ENCODE measurements at places on chromosomes 3 and 15.

DNA sequence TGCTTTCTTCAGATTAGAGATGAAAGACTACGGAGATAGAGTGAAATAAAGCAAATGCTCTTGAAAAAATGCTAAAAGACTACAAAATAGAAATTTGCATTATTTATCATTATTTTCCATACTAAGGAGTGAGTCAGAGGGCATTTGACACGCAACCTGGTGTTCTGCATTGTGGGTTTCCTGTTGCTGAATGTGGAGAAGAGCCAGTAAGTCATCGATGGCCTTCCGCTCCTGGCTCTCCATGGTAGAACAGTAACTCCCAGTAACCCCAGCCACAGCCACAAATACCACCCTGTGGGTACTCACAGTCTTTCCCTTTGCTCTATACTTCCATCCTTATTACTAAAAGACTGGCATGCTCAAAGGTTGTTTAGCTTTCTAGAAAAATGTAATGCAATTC lies 61.5 kb downstream of the CGGBP1 start:
- DNase-seq, result peak; percentile 8

DNA sequence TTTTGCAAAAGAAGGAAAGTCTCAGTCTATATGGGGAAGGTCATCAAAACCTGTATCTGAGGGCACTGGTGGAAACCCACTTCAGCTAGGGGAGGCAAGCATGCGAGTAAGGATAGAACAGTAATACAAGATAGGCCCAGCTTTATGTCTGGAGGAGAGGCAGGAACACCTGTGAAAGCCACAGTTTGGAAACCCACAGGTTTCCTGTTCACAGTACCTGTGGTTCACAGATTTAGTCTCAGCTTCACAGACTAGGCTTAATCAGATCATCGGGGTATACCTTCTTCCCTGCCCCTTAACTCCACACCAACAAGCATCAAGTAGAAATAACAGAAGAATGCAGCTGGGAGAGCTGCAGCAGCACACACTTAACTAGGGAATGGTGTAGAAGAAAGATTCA lies 36.2 kb downstream of the C2CD4B start:
- no peak for DNase-seq

- no peak for DNase-seq
These were observed 49.7 kb downstream of the SEMA5B start for GRCh38 chr3:122977746-122978466.

GRCh38 chr15:83913034-83913632 lies 259.2 kb downstream of the ADAMTSL3 start:
- DNase-seq, result no peak

DNA sequence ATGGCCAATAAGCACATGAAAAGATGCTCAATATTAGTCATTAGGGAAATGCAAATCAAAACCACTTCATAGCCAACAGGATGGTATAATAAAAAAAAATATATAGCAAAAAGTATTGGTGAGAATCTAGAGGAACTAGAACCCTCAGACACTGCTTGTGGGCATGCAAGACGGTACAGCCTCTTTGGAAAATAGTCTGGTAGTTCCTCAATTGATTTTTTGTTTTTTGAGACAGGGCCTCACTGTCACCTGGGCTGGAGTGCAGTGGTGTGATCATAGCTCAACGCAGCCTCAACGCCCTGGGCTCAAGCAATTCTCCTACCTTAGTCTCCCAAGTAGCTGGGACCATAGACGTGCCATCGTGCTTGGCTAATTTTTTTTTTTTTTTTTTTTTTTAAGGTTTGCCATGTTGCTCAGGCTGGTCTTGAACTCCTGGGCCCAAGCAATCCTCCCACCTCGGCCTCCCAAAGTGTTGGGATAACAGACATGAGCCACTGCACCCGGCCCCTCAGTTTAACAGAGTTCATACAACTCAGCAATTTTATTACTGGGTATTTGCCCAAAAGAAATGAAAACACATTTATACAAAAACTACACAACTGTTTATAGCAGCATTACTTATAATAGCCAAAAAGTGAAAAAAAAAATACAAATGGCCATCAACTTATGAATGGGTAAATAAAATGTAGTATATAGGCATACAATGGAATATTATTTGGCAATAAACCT lies 5.1 kb downstream of the PRC1 start:
- no peak for DNase-seq

DNA sequence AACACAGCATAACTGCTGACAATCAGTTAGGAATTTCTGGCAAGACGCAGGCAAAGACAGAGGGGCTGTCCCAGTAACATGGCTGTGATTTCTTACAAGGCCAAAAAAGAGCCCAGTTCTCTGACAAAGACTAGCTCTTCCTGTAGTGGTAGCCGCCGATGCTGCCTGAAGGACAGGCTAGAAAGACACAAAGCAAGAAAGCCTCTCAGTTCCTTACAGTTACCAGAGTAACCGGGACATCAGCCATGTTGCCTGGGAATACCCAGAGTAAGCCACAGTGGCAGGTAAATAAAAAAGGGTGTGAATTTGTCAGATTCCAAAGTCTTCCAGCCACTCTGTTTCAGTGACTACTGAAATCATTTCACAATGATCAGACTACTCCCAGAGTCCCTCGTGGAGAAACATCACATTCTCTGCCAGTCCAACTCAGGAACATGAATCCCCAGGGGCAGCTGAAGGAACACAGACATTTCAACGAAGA lies 493.6 kb upstream of the ADAMTS9 start:
- no peak for DNase-seq

GRCh38 chr15:58037723-58038301 lies 27.7 kb downstream of the ALDH1A2 start:
- DNase-seq, result no peak

GRCh38 chr3:94127115-94127514 lies 64.3 kb downstream of the NSUN3 start:
- no peak for DNase-seq

- peak; percentile 4 for DNase-seq
These were observed 594 bp upstream of the ICE2 start for GRCh38 chr15:60479361-60480110.

DNA sequence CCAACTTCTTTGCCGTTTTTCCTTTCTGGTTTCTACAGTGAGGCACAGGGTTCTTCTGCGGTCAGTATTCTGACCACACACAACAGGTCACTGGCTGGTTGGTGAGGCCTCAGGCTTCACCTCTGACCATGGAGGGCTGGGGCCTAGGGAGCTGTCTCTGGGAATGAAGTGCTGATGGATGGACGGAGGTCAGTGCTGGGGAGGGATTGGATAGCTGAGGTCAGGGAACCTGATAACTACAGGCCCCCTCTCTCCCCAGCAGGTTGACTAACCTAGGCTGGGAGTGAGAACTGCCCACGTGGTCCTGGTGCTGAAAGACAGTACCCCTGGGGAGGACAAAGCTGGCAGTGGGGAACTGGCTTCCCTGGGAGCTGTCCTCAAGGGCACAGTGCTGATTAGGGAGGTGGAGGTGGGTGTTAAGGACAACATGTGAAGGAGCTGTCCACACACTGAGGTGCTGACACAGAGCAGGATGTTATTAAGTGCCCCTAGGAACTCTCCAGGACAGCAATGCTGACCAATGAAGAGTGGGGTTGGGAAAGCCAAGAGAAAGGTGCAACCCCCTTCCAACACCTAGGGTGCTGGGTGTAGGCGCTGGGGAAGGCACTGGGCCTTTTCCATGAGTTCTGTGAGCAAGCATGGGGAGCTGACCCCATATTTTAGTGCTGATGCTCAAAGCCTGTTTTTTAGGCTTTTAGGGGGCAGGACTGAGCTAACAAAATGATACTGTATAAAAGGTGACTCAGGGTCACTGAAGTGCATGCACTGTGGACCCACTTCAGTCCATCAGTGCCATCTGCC lies 45.2 kb downstream of the ATP2B2 start:
- peak; percentile 49 for DNase-seq

DNA sequence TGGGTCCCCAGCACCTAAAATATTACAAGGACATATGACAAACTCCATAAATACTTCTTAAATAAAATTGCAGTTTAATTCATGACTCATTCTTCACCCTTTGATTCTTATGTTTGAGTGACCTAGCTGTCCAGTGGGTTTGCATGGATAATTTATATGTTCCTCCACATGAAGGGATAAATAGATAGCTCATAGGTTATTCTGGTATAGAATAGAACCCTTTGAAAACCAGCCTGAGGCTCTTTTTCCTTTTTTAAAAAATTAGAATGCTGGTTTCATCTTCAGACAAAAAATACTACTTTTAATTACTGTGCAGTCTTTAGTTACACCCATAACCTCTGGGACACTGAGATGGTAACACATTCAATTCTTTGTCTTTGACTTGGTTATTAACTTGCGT lies 97.1 kb upstream of the SAMMSON start:
- no peak for DNase-seq

GRCh38 chr3:14405360-14406238 lies 3.2 kb downstream of the SLC6A6 start:
- no peak for DNase-seq

GRCh38 chr15:67822537-67823313 lies 2.6 kb upstream of the SKOR1 start:
- DNase-seq, result no peak

GRCh38 chr3:31927811-31928210 lies 53.3 kb downstream of the OSBPL10 start:
- no peak for DNase-seq

DNA sequence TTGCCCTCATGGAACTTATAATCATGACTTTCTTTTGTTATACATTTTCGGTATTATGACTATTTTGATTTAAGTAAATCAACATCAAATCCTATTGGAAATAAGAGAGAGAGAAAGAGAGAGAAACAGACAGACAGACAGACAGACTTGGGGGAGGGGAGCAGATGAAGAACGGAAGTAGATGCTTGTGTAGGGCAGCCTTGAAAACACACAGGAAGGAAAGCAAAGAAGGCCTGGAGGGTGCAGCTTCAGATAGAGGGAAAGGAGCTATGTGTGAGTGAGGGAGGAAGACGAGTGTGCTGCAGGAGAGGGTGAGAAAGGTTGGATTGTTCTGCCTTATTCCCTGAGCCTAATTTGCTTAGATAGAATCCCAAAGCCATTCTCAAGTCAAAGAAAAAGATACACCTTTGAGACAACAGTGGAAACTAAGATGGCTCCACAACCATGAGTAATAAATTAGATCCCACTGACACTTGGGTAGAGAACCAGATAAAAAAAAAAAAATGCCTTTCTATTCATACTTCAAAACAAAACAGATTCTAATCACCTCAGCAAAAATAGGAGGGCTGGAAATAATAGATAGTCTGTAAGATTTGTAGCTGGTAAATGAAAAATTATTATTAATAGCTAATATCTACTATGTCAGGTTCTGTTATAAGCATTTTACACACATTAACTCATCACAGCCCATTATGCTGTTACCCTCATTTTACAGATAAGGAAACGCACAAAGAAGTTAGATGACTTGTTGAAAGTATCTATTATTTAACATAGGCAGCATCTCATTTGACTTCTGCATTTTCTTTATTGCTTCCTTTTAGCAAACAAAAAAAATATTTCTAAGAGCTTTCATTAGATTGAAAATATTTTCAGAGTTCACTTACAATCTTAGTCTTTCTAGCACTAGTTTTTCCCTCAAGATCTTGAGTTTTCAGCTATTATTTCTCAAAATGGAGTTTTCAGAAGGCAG lies 214.1 kb downstream of the TNIK start:
- no peak for DNase-seq

DNA sequence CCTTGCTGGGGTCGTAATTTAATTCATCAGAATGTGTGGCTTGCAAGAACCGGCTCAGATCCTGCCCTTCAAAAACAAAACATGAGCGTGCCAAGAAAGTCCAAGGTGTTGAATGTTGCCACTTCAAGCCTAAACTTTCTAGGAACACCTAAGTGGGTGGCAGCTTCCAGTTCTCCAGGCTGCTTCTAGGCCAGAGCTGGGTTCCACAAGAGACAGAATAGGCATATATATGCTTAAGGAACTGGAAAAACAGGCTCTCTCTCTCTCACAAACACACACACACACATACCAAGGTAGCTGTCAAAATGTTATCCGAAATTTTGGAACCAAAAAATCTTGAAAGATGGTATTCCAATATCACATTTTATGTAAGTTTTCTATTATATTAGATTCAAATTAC lies 890 bp upstream of the ADIPOQ start:
- no peak for DNase-seq

- DNase-seq, result no peak
These were observed 1.7 kb downstream of the SPATA12 start for GRCh38 chr3:57062101-57062631.

- no peak for DNase-seq
These were observed 827.0 kb downstream of the CADM2 start for GRCh38 chr3:85785766-85786165.

DNA sequence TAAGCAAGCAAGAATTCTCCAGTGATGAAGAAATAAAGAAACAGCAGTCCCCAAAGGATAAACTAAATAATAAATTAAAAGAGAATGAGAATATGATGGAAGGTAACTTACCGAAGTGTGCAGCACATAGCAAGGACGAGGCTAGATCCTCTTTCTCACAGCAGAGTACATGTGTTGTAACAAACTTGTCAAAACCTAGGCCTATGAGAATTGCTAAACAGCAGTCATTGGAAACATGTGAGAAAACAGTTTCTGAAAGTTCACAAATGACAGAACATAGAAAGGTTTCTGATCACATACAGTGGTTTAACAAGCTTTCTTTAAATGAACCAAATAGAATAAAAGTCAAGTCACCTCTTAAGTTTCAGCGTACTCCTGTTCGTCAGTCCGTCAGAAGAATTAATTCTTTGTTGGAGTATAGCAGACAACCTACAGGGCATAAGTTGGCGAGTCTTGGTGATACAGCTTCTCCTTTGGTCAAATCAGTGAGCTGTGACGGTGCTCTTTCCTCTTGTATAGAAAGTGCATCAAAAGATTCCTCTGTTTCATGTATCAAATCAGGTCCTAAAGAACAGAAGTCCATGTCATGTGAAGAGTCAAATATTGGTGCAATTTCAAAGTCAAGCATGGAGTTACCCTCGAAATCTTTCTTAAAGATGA lies 4.5 kb upstream of the SCG5 start:
- DNase-seq, result no peak

DNA sequence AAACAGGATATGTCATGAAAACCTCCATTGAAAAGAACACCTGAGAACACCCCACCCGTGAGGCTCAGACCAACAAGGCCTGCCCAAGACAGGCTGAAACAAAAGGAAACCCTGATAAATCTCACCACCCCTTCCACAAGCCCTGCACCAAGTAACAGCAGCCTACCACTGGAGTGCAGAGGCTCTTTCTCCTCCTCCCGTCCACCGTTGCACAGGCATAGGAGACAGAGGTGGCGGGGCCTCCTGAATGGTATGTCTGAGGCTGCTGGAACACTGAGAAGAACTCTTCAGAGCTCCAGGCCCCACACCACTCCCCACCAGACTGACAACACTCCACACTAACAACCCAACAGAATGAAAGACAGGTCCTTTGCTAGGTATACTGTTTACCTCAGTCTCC lies 21.4 kb downstream of the CHDH start:
- no peak for DNase-seq

GRCh38 chr15:43552256-43552655 lies 34.8 kb downstream of the MAP1A start:
- no peak for DNase-seq

DNA sequence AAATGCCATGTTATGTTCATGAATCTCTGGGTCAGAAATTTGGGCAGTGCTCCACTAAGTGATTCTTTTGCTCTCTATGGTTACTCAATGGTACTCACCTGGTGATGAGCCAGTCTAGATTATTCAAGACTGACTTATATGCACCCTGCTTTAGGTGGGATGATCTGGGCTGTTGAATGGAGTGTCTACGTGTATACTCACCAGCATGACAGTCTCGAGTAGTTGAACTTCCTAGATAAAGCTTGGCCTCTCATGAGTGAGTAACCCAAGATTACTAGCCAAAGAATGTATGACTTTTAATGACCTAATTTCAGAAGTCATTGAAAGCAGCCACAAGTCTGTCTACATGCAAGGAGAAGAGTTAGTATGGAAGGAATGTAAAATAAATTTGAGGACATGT lies 77.5 kb upstream of the CADM2 start:
- DNase-seq, result no peak

Measured in activated CD4-positive, alpha-beta T cell treated with anti-CD3 and anti-CD28 coated beads, Interleukin-2, amount 50 U/mL, for 1 hour (primary cell).